CD4-positive, alpha-beta T cell (primary cell): ENCODE measurements at places on chromosomes 7 and 10. TPM values are rescaled to one million over a fixed set of nuclear protein-coding genes. Genes with fewer than 3 reads are reported as not detected.

Gene EBF3
- not detected for total RNA-seq

Gene ADAP1
- 6.8 TPM for total RNA-seq

Gene ZPBP
- not detected for total RNA-seq

Gene C7orf33
- total RNA-seq = not detected

GRCh38 chr7:106568680-106569499, 92.1 kb downstream of the CCDC71L start:
- no peaks in the 10 kb centered on the region for H3K36me3 ChIP-seq
- DNase-seq = no peak
- H3K4me3 ChIP-seq = no peak overlapping the region
- no peaks in the 10 kb centered on the region for H3K4me1 ChIP-seq

- H3K4me1 ChIP-seq = peaks cover 9% of the 10 kb centered on the region
- no peak overlapping the region for H3K4me3 ChIP-seq
- no peaks in the 10 kb centered on the region for H3K36me3 ChIP-seq
- no peak overlapping the region for H3K27ac ChIP-seq
- no peak for DNase-seq
These were observed 181.6 kb downstream of the PTPN20 start for GRCh38 chr10:47092831-47093230.

DNA sequence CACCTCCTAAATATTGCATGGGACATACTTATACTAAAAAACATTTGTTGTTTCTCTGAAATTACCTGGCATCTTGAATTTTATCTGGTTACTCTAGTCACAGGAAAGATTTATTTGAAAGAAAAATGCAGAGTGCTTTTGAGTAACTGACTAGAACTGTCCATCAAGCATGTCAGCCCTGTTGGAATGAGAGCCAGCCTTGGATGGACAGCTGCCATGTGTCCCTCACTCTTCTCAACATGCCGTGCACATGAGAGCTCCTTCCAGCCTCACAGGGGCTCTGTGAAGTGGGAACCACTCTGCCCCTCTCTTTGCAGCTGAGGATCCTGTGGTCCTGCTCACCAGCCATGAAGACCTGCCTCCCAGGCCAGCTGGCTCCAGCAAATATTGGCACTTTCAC, 118.3 kb upstream of the SHH start:
- H3K4me3 ChIP-seq = no peak overlapping the region
- H3K36me3 ChIP-seq = no peaks in the 10 kb centered on the region
- no peaks in the 10 kb centered on the region for H3K4me1 ChIP-seq
- H3K27ac ChIP-seq = no peak overlapping the region

DNA sequence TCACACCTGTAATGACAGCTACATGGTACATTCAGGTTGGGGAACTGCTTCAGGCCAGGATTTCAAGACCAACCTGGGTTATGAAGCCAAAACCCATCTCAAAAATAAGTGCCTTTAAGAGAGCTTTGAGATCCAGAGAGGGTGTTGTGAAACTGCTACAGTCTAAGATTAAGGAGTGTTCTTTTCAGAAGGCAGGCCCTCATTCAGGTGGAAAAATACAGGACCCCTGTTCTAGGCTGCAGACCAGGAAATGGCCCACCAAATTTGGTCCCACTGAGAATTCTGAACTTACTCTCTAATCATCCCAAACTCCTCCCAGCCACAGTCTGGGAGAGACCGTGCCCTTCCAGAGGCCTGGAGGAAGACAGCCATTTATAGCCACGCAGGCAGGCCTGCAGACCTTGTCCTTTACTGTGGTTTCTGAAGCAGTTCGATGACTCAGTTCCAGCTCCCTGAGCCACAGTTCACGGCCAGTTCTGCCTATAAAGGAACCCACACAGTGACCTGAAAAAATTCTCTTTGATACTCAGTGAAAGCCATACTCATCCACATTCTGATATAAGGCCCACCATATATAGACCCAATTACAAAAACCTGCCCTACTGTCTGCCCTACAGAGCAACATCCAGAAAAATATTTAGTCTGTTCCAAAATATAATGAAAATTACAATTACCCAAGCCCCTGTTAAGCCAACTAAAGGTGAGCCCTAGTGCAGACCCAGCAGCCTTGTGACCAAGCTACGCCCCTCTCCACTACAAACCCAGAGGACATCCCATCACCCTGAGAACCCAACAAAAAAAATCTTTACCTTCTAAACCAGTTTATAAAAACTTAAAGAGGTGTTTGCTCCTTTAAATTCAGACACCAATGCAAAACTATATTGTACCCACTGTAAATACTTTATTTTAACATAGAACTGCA, 21.2 kb downstream of the ZNF680 start:
- no peaks in the 10 kb centered on the region for H3K27me3 ChIP-seq
- H3K27ac ChIP-seq = no peak overlapping the region
- H3K4me3 ChIP-seq = no peak overlapping the region
- DNase-seq = no peak
- peaks cover 8% of the 10 kb centered on the region for H3K4me1 ChIP-seq

- no peak overlapping the region for H3K27ac ChIP-seq
- no peaks in the 10 kb centered on the region for H3K36me3 ChIP-seq
- H3K27me3 ChIP-seq = no peaks in the 10 kb centered on the region
- no peaks in the 10 kb centered on the region for H3K4me1 ChIP-seq
- no peak overlapping the region for H3K4me3 ChIP-seq
These were observed 85.8 kb upstream of the NAMPT start for GRCh38 chr7:106370542-106370941.

DNA sequence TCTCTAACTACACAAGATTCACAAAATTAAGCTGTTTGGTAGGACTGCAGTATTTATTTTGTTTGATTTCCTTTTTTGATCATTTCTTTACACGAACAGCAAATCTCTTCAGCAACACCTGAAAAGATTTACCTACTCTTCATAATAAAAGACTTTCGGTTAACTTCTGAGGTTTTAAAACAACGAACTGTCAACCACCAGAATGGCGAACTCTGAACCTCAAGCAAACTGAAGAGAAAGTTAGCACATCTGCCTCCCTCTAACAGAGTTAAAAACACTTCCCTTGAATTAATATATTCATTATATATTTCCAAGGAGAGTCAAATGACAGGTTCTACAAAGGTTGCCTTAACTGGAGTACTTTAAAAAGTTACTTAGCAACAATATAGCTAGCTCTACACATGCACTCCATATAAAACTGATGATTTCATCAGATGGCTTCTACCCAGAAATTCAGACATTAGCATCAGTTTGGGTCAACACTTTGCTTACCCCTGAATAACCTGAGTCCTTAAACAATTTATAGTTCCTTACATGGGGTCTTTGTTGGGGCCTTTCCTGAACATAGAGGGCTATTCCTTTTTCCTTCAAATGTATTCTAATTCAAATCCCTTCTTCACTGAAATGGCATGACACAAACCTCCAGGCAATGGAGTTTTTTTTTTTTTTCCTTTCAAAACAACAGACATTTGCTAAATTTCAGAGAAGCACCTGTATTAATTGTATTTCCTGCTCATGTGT, 118.3 kb downstream of the SEM1 start:
- DNase-seq = no peak
- peaks cover 6% of the 10 kb centered on the region for H3K27me3 ChIP-seq
- H3K27ac ChIP-seq = no peak overlapping the region
- H3K4me1 ChIP-seq = no peaks in the 10 kb centered on the region

- peaks cover 2% of the 10 kb centered on the region for H3K4me1 ChIP-seq
- DNase-seq = no peak
- H3K36me3 ChIP-seq = no peaks in the 10 kb centered on the region
- peaks cover 6% of the 10 kb centered on the region for H3K27me3 ChIP-seq
- no peak overlapping the region for H3K4me3 ChIP-seq
- H3K27ac ChIP-seq = no peak overlapping the region
These were observed 1.1 kb downstream of the AZGP1 start for GRCh38 chr7:99974681-99975080.

GRCh38 chr10:85105614-85106255, 777.3 kb downstream of the CCSER2 start:
- no peak for DNase-seq
- no peaks in the 10 kb centered on the region for H3K27me3 ChIP-seq
- no peaks in the 10 kb centered on the region for H3K36me3 ChIP-seq
- no peaks in the 10 kb centered on the region for H3K4me1 ChIP-seq
- no peak overlapping the region for H3K27ac ChIP-seq

- no peak overlapping the region for H3K27ac ChIP-seq
These were observed 65.0 kb downstream of the ZEB1 start for GRCh38 chr10:31383810-31384588.

- DNase-seq = no peak
- no peaks in the 10 kb centered on the region for H3K36me3 ChIP-seq
- H3K4me1 ChIP-seq = peaks cover 45% of the 10 kb centered on the region
- H3K27me3 ChIP-seq = peaks cover 89% of the 10 kb centered on the region
- H3K27ac ChIP-seq = no peak overlapping the region
These were observed 12.2 kb downstream of the TLX1 start for GRCh38 chr10:101143345-101143630.

DNA sequence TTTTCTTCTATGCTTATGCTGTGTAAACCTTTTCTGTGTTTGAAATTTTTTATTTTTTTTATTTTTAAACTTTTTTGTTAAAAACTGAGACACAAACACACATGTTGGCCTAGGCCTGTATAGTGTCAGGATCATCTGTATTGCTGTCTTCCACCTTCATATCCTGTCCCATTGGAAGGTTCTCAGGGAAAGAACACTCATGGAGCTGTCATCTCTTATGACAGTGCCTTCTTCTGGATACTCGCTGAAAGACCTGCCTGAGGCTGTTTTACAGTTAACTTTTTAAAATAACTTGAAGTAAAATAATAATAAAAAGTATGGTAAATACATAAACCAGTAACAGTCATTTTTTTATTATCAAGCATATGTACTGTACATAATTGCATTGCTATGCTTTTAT, 34.1 kb downstream of the CREM start:
- H3K4me3 ChIP-seq = no peak overlapping the region
- no peaks in the 10 kb centered on the region for H3K36me3 ChIP-seq
- no peak for DNase-seq

- no peak for DNase-seq
- no peak overlapping the region for H3K27ac ChIP-seq
- H3K27me3 ChIP-seq = no peaks in the 10 kb centered on the region
- no peak overlapping the region for H3K4me3 ChIP-seq
- H3K4me1 ChIP-seq = peaks cover 12% of the 10 kb centered on the region
- peaks cover 3% of the 10 kb centered on the region for H3K36me3 ChIP-seq
These were observed 66.9 kb downstream of the ZNRF2 start for GRCh38 chr7:30351286-30351685.

DNA sequence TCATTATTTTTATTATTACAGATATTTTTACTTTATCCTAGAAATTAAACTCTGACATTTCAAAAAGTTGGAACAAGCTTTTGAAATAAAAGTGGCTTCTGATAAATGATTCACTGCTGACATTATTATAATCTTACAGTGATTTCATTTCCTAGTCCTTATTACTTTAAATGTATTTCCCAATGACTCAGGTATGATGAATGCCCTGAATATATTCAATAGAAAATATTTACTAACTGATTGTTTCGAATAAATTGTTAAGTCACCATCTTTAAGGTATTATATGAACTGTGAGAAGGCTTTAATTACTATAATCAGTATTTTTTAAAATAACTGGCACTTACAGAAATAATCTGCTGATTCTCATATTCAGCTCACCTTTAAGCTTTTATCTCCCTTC, 21.6 kb downstream of the DKK1 start:
- H3K4me1 ChIP-seq = no peaks in the 10 kb centered on the region
- no peak for DNase-seq
- no peak overlapping the region for H3K27ac ChIP-seq
- H3K27me3 ChIP-seq = no peaks in the 10 kb centered on the region

DNA sequence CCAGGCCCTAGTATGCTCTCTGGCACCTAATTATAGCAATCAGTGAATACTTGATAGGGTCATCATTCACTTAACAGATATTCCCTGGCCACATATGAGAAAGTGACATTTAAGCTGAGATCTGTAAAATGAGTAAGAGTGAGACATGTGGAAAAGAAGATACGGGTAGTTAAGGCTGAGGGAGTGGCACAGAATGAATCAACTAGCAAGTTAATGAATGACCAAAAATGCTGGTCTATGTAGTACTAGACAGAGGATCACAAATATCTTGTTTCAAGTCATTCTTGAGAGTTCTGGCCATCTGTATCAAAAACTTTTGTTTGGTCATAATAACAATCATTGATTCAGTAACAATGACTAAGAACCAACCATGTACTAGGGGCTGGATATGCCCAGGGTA, 954.9 kb downstream of the CNTNAP2 start:
- H3K4me1 ChIP-seq = no peaks in the 10 kb centered on the region
- H3K4me3 ChIP-seq = no peak overlapping the region
- H3K27ac ChIP-seq = no peak overlapping the region
- DNase-seq = no peak
